NK-92 treated with Interleukin-12 subunit alpha and Interleukin-12 subunit beta, amount 100 ng/mL, for 24 hours (cell line): ENCODE measurements at places on chromosomes 11 and 22.
A peak's percentile ranks its signal among the peaks of the same experiment; 100 is the strongest.

DNA sequence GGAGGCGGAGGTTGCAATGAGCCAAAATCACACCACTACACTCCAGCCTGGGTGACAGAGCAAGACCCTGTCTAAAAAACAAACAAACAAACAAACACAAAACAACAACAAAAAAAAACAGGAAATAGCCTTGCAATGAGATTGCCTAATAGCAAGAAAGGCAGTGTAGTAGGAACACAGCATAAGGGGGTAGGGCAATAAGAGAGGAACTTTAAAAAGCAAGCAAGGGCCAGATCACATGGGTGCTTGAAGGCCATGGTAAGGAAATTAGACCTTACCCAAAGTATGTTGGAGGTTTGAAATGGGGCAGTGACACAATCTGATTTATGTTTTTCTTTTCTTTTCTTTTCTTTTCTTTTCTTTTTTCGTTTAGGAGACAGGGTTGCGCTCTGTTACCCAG, 34.7 kb upstream of the NRIP3 start:
- DNase-seq = no peak

DNA sequence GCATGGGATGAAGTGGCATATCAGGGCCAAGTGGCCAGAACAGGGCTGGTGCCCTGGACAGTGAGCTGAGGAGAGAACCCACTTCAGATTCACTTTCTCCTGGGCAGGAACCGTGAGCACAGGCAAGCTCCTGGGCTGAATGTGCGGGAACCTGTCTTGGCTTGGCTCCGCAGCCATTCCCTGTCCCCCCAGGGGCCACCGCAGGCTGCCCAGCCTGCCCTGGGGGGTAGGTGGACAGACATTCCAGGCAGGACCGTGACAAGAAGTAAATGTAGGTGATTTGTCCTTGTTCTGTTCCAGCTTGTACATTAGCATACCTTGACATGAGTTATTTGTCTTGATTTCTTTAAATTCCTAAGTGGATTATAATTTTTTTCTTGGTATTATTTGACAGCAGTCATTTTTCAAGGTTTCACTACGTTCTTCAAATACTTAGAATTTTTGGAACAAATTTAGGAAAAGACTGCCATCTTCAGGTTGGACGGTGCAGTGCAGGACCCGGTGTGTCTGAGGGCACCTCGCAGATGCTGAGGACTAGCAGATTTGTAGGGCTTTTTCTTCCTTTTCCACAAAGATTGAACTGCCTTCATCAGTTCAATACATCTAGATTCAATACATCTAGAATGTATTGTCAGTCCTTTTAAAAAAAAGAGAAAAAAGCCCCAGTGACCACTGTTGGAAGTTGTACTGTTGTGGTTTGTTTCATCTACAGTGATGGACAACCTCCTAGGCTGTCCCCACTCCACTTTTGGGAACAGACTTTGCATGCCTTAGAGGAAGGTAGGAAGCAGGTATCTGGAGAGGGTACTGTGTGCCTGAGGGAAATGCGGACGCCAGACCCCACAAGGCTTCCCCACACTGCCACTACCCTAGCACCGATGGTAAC, 115.1 kb upstream of the RASSF10 start:
- DNase-seq = peak; percentile 18

DNA sequence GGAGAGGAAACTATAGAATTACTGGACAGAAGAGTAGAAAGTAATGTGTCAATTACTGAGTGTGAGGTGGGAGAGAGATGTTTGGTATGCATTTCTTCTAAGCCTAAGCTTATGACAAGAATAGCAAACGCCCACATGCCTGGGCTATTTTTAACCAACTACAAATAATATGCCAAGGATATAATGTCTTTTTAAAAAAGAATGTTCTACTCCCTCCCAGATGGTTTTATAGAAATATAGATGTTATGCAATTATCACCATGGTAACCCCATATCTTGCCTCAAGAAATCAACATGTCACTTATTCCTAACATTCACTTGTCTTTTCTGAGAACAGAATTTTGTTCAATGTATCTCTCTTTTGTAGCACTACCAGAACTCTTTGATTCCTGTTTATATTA, 996.7 kb upstream of the CHORDC1 start:
- DNase-seq = no peak

DNA sequence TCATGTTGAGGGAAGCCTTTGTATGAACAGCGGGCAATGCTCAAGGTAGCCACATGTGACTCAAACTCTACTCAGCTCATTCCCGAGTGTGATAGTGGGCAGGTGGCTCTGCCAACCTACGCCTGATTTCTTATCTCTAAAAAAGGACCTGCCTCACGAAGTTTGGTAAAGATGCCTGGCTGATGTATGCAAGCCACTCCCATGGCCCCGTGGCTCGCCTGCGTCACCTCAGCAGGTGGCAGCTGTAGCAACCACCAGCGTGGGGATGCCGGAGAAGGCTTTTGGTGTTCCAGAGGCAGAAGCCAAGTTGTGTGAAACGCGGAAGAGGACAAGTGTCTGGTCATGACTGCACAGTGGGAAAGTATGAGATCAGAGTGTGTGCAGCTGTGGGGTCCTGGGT, 5.4 kb downstream of the FADS2 start:
- DNase-seq = no peak

DNA sequence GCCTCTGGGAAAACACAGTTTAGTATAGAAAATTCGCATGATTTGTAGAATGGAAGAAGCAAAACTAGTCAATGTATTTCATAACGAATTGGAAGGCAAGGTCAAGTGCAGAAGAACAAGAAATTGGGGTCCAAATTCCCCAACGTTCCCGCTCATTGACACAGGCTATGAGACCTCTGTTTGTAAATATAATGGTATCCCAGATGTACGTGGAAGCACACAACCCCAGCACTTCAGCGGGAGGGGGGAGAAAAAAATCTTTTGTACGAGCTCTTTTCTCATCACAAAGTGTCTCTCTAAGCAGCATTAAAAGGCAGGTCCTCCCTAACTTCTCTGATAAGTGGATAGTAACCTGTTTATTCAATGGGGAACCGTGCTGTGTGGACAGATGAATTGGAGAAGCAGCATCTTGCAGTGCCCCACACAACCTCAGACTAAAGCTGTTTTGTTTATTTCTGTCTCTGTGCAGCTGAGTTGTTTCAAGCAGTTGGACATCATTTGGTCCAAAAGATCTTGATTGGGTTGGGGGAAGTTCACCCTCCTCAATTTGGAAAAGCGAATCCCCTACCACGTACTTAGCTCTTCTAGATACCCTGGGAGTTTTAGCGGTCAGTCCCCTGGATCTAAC, 1.1 kb upstream of the GAB2 start:
- no peak for DNase-seq

- DNase-seq = no peak
These were observed 1.1 kb upstream of the DDX6 start for GRCh38 chr11:118791961-118792569.

DNA sequence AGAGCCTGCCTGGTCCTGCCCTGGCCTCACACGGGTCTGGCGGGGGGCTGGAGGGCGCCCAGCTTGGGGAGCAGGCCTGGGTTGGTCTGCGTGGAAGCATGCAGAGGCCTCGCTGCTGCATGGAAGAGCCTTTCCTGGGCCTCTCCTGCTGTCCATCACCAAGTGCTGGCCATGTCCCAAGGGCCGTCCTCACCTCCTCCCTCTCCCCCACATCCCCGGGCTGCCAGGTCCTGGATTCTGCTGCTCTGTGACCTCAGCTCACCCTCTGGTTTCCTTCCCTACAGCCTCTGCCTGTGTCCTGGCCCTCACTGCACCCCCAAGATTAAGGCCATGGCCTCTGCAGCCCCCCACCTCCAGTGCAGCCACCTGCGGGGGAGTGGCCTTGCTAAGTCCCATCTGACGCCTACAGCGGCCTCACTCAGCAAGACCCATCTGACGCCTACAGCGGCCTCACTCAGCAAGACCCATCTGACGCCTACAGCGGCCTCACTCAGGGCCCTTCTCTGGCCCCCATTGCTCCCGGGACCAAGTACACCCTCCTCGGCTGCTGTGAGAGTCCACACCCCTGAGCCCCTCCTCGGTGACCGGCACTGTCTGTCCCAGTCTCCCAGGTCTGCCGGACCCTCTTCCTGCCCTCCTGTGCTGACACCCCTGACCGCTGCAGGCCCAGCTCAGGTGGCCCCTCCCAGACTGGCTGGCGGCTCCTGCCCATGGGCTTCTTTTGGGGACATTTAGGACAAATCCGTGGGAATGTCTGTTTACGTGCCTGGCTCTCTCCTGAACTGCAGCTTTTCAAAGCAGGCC, 119.5 kb upstream of the B3GAT1 start:
- no peak for DNase-seq

- no peak for DNase-seq
These were observed 18.1 kb upstream of the TSPAN18 start for GRCh38 chr11:44708523-44709280.

GRCh38 chr11:8258289-8258688, 5.4 kb downstream of the LMO1 start:
- no peak for DNase-seq

DNA sequence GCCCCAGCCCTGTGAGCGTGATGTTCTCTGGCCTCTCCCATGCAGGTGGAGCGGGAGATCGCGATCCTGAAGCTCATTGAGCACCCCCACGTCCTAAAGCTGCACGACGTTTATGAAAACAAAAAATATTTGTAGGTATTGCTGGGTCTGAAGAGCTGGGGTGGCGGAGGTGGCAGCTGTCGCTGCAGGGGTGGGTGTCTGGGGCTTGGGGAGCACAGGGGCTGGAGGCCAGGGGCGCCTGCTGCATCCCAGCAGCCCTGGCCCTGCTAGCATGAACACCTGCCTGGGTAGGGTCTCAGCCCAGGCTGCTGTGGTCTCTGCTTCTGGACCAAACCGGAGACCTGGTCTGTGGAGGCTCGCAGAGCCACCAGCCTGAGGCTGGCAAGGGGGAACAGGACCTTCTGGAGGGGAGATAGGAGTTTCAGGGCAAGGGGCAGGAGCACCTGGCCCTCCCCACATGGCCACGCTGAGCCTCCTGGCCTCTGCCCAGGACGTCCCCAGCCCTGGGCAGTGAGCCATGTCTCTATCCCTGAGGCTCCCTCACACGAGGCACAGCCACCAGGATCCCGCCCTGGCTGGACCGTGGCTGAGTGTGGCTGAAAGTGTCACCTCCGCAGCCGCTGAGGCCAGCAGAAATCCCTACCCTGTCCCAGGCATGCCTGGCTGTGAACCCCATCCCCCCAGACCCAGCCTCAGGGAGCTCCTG, 48.2 kb downstream of the MOB2 start:
- no peak for DNase-seq
